ENCODE measurements at places on chromosomes 12 and 14. TPM values are rescaled to one million over a fixed set of nuclear protein-coding genes. Genes with fewer than 3 reads are reported as not detected.

- DNase-seq = no peak
- H3K36me3 ChIP-seq = peaks cover 6% of the 10 kb centered on the region
- no peaks in the 10 kb centered on the region for H3K27me3 ChIP-seq
- H3K27ac ChIP-seq = no peak overlapping the region
- H3K4me3 ChIP-seq = no peak overlapping the region
- no peaks in the 10 kb centered on the region for H3K4me1 ChIP-seq
These were observed 13.4 kb upstream of the ALDH2 start for GRCh38 chr12:111753144-111753881.

- no peak for DNase-seq
- H3K27ac ChIP-seq = no peak overlapping the region
- no peaks in the 10 kb centered on the region for H3K4me1 ChIP-seq
- no peaks in the 10 kb centered on the region for H3K36me3 ChIP-seq
- no peaks in the 10 kb centered on the region for H3K27me3 ChIP-seq
- no peak overlapping the region for H3K4me3 ChIP-seq
These were observed 1150.7 kb downstream of the FSCB start for GRCh38 chr14:43356382-43356781.

DNA sequence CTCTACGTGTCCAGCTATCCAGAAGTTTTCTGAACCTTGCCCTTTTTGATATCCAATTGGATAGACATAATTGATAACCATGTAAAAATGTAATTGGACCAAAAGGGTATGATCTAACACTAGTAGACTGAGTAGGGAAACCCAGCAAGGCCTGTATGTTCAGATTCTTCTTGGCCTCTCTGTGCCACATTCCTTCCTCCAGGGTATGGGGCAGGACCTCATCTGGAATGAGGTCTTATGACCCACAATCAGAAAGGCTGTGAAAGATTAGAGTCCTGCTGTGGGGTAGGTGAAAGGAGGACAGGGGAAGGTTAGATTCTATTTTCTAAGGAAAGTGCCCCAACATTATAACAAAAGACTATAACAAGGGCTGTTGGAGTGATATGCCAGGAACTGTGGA, 51.3 kb upstream of the A2ML1 start:
- H3K4me1 ChIP-seq = no peaks in the 10 kb centered on the region
- H3K27me3 ChIP-seq = no peaks in the 10 kb centered on the region
- H3K4me3 ChIP-seq = no peak overlapping the region
- peaks cover 2% of the 10 kb centered on the region for H3K36me3 ChIP-seq
- no peak overlapping the region for H3K27ac ChIP-seq
- no peak for DNase-seq

- no peak overlapping the region for H3K27ac ChIP-seq
- no peaks in the 10 kb centered on the region for H3K36me3 ChIP-seq
- no peak for DNase-seq
- H3K27me3 ChIP-seq = no peaks in the 10 kb centered on the region
- no peaks in the 10 kb centered on the region for H3K4me1 ChIP-seq
These were observed 156.6 kb downstream of the TGFB3 start for GRCh38 chr14:75825147-75825592.

- no peak overlapping the region for H3K4me3 ChIP-seq
- no peak for DNase-seq
- H3K27ac ChIP-seq = no peak overlapping the region
These were observed 1108.6 kb downstream of the LRFN5 start for GRCh38 chr14:42715316-42715715.

DNA sequence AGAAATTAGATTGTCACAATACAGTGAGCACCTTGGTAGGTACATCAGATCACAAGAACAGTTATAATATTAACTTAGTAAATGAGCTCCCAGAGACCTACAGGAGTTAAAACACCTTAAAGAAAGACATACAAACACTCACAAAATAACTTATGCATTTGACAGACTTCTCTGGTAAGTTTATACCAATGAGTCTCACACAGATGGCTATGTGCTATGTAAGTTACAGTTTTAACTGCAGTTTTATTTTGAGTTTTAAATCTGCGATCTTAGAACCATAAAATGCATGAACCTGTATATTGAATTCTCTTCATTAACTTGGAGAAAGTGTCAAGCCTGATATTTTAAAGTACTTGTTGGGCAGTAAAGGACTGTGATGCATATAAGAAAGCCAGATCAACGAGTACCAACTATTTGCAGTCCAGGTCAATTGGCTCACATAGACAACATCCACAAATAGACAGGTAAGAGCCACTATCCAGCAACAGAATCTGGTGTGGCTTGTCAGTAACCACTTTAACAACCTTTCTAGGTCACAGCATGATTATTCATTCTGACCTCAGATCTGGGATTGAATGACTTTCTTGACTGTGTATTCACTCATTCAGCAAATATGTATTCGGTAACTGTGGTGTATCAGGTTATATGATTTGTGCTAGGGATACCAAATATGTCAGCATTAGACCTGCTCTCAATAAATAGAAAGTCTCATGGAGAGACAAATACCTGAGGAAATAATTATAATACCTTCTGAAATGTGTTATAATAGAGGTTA, 856.6 kb upstream of the MGAT4C start:
- no peak for DNase-seq
- H3K27ac ChIP-seq = no peak overlapping the region
- no peak overlapping the region for H3K4me3 ChIP-seq
- no peaks in the 10 kb centered on the region for H3K27me3 ChIP-seq
- no peaks in the 10 kb centered on the region for H3K4me1 ChIP-seq

GRCh38 chr12:91111366-91112325, at the start of gene LUM:
TSS of gene LUM (minus strand) at chr12:91111494. CDS start at chr12:91108979, 2,515 bp downstream.
- H3K27ac ChIP-seq = no peak within 1 kb of the TSS
- no peaks in the 10 kb centered on the region for H3K27me3 ChIP-seq
- H3K4me1 ChIP-seq = no peaks in the 10 kb centered on the region
- no peaks in the 10 kb centered on the region for H3K36me3 ChIP-seq

DNA sequence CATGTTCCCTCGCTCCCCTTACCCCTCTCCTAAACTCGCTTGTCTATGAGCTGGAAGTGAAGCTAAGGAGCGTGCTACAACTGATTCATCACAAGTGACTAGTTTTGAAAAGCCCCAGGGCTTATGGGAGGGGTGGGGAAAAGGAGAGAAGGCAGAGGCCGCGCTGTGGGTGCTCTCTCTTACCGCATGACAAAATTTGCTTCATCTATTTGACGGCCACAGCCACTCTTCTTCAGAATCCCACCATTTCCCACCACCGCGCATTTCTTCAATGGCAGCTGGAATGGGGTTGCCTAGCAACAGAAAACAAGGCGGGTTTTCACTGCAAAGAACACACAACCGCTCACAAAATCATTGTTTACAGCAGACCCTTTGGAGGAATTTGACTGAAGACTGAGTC, 79.4 kb downstream of the ST8SIA1 start:
- H3K27ac ChIP-seq = no peak overlapping the region
- no peaks in the 10 kb centered on the region for H3K27me3 ChIP-seq
- DNase-seq = no peak
- H3K4me1 ChIP-seq = no peaks in the 10 kb centered on the region
- no peak overlapping the region for H3K4me3 ChIP-seq

GRCh38 chr12:64006211-64006825, 161.8 kb downstream of the SRGAP1 start:
- no peaks in the 10 kb centered on the region for H3K27me3 ChIP-seq
- no peaks in the 10 kb centered on the region for H3K36me3 ChIP-seq
- H3K4me1 ChIP-seq = peaks cover 6% of the 10 kb centered on the region
- no peak overlapping the region for H3K4me3 ChIP-seq

DNA sequence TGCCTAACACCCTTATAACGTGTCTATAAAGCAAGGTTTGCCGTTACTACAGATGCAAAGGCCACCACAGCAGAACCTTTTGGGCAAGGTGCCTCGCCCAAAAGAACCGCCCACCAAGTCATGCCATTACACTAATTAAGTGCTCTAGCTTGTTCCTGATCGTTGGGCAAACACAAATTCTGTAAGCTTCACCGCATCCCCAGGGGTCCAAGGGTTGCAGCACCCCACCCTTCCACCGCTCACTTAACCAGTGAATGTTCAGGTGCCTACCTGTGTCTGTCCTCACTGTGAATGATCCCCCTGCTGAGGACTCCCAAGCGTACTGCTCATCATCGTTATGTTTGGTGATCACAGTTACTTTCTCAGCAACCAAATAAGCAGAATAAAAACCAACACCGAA, 1.4 kb downstream of the HSP90AA1 start:
- no peaks in the 10 kb centered on the region for H3K27me3 ChIP-seq
- H3K27ac ChIP-seq = peak overlapping the region; percentile 86
- H3K4me1 ChIP-seq = peaks cover 24% of the 10 kb centered on the region
- DNase-seq = no peak
- H3K36me3 ChIP-seq = peaks cover 42% of the 10 kb centered on the region
- peak overlapping the region; percentile 82 for H3K4me3 ChIP-seq

DNA sequence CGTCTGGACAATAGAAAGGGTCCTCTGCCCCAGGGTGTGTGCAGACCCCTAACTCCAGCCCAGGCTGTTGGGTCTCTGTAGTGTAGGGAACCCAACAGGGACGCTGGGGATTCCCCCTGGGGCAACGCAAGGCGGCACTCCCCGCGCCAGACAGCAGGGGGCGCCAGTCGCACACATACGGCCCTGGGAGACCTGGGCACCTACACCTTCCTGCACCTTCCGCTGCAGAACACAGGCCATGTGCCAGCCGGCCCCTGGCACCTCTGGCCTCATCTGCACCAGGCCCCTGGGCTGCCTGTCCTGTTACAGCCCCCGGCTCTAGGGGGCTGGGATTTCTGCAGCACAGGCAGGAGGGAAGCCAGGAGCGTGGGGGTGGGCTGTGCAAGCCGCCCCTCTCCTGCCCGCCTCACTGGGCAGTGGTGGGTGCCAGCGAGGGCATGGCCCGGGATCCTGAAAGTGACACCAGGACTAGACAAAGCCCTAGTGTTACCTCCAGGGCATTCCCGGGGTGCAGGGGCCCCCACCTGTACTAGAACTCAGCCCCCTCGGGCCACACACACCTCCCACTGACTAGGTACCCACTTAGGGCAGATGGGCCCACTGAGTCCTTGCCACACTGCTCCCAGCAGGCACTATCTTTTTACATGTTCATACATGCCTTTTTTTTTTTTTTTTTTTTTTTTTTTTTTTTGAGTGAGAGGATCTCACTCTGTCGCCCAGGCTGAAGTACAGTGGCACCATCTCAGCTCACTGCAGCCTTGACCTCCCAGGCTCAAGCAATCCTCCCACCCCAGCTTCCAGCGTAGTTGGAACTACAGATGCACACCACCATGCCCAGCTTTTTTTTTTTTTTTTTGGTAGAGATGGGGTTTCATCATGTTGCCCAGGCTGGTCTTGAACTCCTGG, 37.5 kb downstream of the CCNK start:
- H3K27ac ChIP-seq = no peak overlapping the region
- H3K4me1 ChIP-seq = peaks cover 47% of the 10 kb centered on the region
- DNase-seq = peak; percentile 42

The SLC5A8 gene
- not detected for total RNA-seq

The OR4L1 gene
- total RNA-seq = not detected

The LRRC10 gene
- not detected for total RNA-seq

The NTF3 gene
- total RNA-seq = not detected

The PLBD1 gene
- total RNA-seq = 37.8 TPM
